CD4-positive, alpha-beta T cell treated with Interleukin-10 for 1 hour (primary cell): ENCODE measurements at places on chromosomes 5 and 9.

DNA sequence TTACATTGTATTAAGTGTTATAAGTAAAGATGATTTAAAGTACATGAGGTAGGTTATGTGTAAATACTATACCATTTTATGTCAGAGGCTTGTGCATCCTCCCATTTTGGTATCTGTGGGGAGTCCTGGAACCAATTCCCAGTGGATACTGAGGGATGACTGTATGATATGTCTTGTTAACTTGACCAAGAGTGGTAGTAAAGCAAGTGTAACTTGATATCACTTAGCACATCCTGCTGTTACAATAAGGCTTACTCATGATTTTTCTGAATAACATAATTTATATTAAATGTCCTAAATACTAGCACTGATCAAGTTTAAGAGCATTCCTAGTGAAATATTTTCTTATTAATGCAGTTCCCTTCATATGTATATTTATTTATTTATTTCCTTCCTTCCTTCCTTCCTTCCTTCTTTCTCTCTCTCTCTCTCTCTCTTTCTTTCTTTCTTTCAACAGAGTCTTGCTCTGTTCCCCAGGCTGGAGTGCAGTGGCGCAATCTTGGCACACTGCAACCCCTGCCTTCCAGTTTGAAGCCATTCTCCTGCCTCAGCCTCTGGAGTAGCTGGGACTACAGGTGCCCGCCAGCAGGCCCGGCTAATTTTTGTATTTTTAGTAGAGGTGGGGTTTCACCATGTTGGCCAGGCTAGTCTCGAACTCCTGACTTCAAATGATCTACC is 7.5 kb downstream of the NDFIP1 start:
- DNase-seq, result no peak

DNA sequence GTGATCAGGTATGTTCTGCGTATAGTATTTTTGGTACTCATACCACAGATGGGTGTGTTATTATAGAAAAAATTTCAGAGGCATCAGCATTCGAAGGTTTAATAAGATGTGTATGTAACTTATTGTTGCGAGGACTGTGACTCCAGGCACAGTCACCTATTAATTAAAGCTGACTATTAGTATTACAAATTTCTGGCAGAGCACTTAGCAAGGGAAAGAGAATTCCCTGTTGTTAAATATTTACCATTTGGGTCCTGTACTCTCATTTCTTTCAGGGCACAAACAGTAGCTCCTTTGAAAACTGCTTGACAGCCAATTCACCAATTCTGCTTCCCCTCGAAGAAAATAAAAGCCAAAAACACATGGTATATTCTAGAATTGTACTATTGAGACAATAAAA is 653.8 kb downstream of the ELAVL2 start:
- DNase-seq, result no peak

DNA sequence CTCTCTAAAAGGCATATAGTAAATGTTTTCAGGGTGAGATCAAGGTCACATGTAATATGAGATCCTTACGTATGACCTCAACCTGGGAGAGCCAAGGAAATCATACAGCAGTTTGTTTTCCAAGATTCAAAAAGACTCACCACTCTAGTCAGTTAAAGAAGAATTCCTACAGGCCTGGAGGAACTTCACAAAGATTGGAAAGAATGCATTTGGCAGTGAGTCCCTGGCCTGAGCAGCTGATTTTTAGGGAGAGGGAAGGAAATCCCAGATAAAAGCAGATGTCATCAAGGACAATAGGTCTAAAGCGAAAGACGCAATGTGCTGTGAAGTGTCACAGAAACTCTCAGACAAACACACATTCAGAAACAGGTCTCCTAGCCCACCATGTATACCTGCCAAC is 424.0 kb upstream of the ZNF462 start:
- no peak for DNase-seq

GRCh38 chr5:126284977-126285696 is 138.1 kb upstream of the GRAMD2B start:
- DNase-seq, result no peak

DNA sequence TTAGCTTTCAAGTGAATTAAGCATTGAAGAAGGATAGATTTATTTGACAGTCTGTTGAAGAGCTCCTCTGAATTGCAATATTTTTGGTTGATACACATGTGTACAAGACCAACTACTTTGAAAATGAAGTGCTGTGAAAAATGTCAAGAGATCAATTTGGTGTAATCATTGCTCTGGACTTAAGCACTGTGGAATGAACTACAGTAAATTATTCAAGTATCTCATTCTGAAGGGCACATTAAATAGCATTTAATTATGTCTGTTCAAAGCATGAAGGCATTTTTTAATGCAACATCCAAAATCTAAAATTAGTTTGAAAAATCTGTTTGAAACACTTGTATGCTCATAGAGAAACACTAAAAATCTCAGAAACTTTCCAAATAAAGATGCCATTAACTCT is 107.5 kb downstream of the CDH18 start:
- no peak for DNase-seq

DNA sequence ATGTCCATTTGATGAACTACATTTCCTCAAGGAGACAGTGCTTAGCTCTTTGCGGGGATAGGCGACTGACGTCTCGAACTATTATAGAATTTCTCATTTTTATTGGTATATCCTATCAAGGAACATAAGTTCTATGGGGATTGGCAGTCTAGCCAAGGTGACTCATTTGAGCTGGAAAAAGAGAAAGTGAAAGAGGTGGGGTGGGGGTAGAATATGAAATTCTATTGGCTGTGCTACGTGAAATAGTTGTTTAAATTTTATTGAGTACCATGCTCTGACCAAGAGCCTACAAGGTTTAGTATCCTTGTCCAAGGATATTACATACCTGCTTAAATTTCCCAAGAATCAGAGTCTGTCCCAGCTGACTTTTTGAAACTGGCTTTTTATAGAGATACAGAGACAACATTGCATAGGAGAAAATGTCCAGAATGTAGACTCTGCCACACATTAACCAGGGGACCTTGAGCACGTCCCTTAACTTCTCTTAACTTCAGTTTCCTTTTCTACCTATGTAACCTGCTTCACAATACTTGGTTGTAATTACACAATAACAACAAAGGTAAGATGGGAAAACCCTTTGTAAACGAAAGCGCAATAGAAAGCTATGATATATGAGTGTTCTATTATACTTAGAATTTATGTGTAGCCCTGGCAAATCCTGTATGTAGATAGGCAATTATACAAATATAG is 226.4 kb upstream of the WWC1 start:
- no peak for DNase-seq

- DNase-seq, result no peak
Observed at GRCh38 chr5:171422902-171423663, 3.6 kb downstream of the FGF18 start.

GRCh38 chr9:126604059-126605055 is 9.4 kb upstream of the LMX1B start:
- DNase-seq, result no peak

- no peak for DNase-seq
Observed at GRCh38 chr5:148840531-148840930, 14.1 kb downstream of the ADRB2 start.

- DNase-seq, result no peak
Observed at GRCh38 chr5:103295871-103296270, 37.3 kb downstream of the MACIR start.

- peak; percentile 4 for DNase-seq
Observed at GRCh38 chr9:81609782-81610739, 79.3 kb downstream of the TLE1 start.

DNA sequence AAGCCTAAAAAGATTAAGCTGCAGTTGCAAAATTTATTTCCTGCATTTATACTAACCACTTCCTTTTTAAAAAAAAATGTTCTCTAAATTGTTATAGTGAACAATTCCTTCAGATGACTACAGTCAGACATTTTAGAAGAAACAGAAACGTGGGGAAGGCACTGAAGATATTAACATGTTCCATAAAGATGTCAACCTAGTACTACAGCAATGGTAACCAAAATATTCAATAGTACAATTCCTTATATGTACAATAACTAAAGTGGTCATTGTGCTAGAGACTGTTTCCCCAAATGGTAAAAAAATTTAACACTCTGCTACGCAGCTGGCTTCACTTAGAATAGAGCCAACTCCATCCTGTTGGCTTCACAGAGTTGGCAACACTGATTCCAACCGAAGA is 97.7 kb downstream of the FNBP1 start:
- DNase-seq, result peak; percentile 55

DNA sequence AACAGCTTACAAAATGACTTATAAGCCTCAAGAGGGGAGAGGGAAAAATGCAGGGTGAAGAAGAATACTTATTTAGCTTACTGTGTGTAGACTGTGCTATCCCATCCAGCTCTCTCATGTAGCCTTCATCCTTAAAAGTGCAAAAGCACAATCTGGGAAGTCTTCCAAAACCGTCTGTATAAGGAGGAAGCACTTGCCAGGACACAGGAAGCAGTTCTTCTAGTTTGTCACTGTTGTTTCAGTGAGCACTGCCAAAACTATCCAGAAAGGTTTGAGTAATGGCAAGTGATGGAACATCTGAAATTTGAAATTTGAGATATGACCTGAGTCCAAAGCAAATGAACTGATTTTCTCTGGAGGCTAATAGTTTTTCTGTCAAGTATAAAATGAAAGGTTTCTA is 140.8 kb upstream of the ISL1 start:
- DNase-seq, result no peak

DNA sequence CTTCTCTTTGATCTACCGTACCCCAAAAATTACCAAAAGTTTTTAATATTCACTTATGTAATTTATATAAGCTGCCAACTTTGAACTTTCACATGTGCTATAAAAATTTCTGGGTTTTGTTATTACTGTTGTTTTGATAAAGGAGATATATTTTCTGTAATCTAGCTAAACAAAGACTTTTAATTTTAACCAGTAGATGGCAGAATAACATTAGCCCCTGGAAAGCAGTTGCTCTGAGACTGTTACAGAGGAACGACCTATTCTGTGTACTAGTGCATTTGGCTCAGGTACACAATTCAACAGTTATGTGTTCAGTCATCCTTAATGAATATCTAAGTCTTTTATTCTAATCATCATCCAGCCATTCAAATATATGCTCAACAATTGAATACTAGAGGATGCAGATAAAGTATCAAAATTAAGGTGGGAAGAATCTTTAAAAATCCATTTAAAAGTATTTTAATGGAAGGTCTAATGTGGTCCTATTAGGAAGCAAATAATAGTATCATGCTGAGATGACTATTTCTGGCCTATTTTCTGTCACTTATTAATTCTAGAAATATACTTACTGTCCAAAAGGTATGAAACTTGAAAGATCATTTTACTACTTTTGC is 8.6 kb downstream of the KLHL9 start:
- DNase-seq, result peak; percentile 71

DNA sequence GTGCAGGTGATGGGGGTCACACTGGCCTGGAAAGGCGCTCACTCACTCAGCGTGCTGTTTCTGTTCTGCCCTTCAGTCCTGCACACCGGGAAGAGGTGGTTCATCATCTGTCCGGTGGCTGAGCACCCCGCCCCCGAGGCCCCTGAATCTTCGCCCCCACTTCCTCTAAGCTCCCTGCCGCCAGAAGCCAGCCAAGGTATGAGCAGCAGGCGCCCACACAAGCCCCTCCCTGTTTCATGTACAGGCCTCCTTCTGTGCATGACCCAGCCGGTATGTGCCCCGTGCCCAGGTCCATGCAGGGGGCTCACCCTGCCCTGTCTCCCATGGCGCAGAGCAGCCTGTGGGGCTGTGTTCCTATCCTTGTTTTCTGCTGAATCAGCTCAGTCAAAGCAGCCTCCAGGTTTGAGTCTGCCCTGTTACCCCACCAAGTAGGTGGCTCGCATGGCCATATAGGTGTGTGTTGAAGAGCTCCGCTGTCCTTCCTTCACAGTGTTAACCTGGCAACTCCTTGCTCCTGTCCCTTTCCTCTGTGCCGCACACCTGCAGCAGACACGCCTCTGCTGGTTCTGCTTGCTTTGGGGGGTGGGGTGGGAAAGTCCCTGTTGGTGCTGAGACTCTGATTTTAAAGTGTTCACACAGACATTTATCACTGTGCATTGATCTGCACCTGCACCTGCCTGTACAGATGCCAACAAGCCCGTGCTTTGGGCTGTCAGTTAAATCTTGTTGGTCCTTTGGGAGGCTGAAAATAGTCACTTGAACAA is 84.8 kb downstream of the WNK2 start:
- peak; percentile 34 for DNase-seq

DNA sequence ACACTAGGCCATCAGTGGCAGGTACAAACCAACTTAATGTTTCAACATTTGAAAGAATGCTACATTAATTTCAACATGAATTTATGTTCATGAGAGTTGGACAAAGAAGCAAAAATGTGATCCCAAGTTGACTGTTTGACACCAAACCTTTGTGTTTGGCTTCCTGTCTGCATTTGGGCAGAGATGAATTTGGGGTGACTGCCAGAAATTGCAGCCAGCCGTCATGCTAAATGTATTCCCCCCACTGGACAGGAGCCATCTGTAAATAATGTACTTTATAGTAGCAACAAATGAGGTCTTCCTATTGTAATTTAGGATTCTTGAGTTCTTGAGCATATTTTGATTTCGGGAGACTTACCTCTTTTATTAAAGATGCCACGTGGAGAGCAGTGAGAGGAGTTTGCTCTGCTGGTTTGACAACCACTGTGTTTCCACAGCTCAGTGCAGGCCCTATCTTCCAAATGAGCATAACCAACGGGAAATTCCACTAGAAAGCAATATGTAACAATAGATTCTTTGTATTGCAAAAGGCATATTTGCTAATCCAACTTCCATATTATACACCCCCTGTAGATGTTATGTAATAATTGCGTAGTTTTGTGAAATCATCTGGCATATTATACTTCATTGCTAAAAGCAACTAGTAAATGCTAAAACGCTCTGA is 27.6 kb downstream of the ALDH1A1 start:
- no peak for DNase-seq

GRCh38 chr9:126615245-126615790 is 1.6 kb downstream of the LMX1B start:
- DNase-seq, result peak; percentile 19

DNA sequence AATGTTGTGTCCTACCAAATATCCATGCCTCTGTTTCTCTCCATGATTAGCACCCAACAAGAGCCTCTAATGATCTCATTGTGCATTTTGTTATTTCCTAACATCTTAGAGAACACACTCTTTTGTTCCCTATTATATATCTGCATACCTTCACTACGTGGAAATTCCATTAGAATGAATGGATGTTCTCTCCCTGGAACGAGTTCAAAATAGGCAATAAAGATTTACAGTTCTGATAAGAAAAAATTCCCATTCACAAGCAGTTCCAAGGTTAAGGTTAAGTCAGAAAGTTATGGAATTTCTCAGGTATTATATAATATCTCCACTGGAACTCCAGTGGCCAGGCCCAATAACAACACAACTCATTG is 83.7 kb downstream of the TRPM6 start:
- no peak for DNase-seq

GRCh38 chr9:24776226-24776625 is 230.5 kb upstream of the IZUMO3 start:
- no peak for DNase-seq

GRCh38 chr5:164326219-164326618 is 820.8 kb downstream of the MAT2B start:
- DNase-seq, result no peak

DNA sequence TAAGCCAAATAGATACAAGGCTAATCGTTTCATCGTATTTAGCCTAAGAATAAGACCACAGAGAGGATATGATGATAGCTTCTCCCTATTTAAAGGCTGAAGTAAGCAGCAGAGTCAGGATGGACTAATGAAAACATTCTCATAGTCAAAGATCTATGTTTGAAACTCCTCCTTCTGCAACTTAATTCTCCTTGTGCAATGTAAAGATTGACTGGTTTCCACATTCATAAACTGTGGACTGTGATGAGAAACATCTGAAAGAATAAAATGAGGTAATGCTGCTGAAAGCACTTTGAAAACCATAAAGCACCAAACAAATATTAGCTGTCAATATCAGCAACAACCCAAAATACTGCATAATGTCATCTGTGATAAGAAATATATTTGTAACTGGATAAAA is 361.9 kb downstream of the CSNK1G3 start:
- DNase-seq, result no peak
